ENCODE measurements at places on chromosomes 1 and 21. TPM values are rescaled to one million over a fixed set of nuclear protein-coding genes. Genes with fewer than 3 reads are reported as not detected.

DNA sequence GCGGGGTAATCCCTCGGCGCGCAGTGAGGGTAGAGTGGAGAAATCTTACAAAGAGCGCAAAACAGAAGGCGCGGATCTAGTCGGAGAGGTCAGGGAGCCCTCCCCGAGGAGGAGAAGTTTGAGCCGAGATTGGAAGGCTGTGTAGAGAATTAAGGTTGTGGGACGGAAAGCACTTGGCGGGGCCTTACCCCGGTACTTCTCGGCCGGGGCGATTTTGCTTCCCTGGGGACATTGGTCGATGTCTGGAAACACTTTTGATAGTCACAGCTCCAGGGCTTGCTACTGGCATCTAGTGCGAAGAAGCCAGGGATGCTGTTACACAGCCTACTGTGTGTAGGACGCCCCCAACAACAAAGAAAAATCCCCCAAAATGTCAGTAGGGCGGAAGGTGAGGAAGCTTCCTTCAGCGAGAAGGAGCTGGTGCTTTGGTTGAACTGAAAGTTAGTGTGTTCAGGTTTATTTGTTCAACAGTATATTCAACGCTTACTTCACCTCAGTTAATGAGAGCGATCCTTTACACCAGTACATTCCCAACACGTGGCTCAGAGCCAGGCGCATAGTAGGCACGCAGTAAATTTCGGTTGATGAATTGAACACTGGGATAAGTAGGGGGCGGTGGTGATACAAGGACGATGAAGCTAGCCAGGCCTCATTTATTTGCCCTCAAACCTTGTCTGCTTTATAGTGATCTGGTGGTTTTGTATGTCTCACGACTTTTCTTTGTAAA, 807 bp downstream of the CEP85 start:
- peak overlapping the region; percentile 89 for H3K27ac ChIP-seq
- no peak for DNase-seq
- H3K27me3 ChIP-seq = no peaks in the 10 kb centered on the region
- peak overlapping the region; percentile 67 for H3K4me3 ChIP-seq
- H3K4me1 ChIP-seq = peaks cover 12% of the 10 kb centered on the region

GRCh38 chr1:154407198-154408091, 2.3 kb downstream of the IL6R start:
- no peaks in the 10 kb centered on the region for H3K27me3 ChIP-seq
- peaks cover 67% of the 10 kb centered on the region for H3K4me1 ChIP-seq
- peak overlapping the region; percentile 98 for H3K27ac ChIP-seq
- peak; percentile 76 for DNase-seq

Gene CD1D
- total RNA-seq = 1.1 TPM

DNA sequence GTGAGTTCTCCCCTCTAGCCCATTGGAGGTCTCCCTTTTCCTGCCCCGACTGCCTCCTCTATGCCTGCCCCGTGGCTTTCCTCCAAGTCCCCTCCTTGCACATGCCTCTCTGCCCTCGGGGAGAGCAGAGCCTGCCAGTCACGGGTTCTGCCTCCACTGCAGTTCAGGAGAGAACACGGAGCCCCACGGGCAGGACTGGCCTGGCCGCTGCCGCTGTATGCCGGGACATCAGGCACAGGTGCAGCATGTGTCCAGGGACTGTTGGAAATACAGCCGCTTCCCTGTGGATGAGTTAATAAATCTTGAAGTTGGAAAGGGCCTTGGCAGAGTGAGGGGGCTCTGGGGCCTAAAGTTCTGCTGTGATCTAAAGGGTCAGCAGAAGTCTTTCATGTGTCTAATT, 676.6 kb downstream of the MATN1 start:
- DNase-seq = no peak
- no peaks in the 10 kb centered on the region for H3K4me1 ChIP-seq
- H3K27ac ChIP-seq = no peak overlapping the region

DNA sequence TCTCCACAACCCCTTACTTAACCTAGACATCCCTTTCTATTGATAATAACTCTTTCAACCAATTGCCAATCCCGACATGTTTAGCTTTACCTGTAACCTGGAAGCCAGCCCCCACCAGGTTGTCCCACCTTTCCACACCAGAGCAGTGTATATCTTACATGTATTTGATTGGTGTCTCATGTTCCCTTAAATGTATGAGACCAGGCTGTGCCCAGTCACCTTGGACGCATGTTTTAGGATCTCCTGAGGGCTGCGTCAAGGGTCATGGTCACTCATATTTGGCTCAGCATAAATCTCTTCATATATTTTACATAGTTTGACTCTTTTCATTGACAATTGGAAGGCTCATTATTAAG, 5.3 kb upstream of the SLC19A1 start:
- H3K4me1 ChIP-seq = peaks cover 5% of the 10 kb centered on the region
- H3K27ac ChIP-seq = no peak overlapping the region
- DNase-seq = no peak
- H3K4me3 ChIP-seq = no peak overlapping the region

GRCh38 chr1:197991594-197991993, 74.4 kb downstream of the LHX9 start:
- peaks cover 6% of the 10 kb centered on the region for H3K27me3 ChIP-seq
- H3K4me1 ChIP-seq = no peaks in the 10 kb centered on the region
- H3K4me3 ChIP-seq = no peak overlapping the region
- H3K36me3 ChIP-seq = no peaks in the 10 kb centered on the region
- no peak overlapping the region for H3K27ac ChIP-seq

GRCh38 chr1:176826265-176826664, 338.2 kb downstream of the ASTN1 start:
- H3K27ac ChIP-seq = no peak overlapping the region
- H3K36me3 ChIP-seq = no peaks in the 10 kb centered on the region
- no peaks in the 10 kb centered on the region for H3K4me1 ChIP-seq
- no peak overlapping the region for H3K4me3 ChIP-seq

GRCh38 chr21:25979845-25980616, 190.5 kb downstream of the APP start:
- peaks cover 6% of the 10 kb centered on the region for H3K4me1 ChIP-seq
- H3K36me3 ChIP-seq = peaks cover 11% of the 10 kb centered on the region
- no peak for DNase-seq
- no peak overlapping the region for H3K4me3 ChIP-seq
- no peaks in the 10 kb centered on the region for H3K27me3 ChIP-seq

DNA sequence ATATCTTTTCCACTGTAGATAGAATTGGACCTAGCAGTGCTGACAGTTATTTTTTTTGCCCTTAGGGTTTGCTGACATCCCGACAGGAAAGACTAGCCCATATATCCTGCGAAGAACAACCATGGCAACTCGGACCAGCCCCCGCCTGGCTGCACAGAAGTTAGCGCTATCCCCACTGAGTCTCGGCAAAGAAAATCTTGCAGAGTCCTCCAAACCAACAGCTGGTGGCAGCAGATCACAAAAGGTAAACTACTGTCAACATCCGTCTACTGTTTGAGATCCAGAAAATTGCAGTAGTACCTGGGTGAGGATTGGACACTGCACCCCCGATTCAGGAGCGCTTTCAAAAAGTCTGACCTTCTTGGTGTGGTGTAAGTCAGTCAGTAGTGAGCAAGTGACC, 55.8 kb downstream of the CENPF start:
- no peaks in the 10 kb centered on the region for H3K4me1 ChIP-seq
- no peaks in the 10 kb centered on the region for H3K36me3 ChIP-seq
- no peak overlapping the region for H3K27ac ChIP-seq
- H3K27me3 ChIP-seq = no peaks in the 10 kb centered on the region
- no peak overlapping the region for H3K4me3 ChIP-seq

Data from sigmoid colon (tissue), 7 donors.